ENCODE measurements at places on chromosomes 5 and 9.
A peak's percentile ranks its signal among the peaks of the same experiment; 100 is the strongest.

GRCh38 chr9:136092741-136093140 is 2.3 kb downstream of the NACC2 start:
- DNase-seq: no peak

- DNase-seq: no peak
Observed at GRCh38 chr5:18281947-18282581, 647.8 kb downstream of the TAF11L14 start.

DNA sequence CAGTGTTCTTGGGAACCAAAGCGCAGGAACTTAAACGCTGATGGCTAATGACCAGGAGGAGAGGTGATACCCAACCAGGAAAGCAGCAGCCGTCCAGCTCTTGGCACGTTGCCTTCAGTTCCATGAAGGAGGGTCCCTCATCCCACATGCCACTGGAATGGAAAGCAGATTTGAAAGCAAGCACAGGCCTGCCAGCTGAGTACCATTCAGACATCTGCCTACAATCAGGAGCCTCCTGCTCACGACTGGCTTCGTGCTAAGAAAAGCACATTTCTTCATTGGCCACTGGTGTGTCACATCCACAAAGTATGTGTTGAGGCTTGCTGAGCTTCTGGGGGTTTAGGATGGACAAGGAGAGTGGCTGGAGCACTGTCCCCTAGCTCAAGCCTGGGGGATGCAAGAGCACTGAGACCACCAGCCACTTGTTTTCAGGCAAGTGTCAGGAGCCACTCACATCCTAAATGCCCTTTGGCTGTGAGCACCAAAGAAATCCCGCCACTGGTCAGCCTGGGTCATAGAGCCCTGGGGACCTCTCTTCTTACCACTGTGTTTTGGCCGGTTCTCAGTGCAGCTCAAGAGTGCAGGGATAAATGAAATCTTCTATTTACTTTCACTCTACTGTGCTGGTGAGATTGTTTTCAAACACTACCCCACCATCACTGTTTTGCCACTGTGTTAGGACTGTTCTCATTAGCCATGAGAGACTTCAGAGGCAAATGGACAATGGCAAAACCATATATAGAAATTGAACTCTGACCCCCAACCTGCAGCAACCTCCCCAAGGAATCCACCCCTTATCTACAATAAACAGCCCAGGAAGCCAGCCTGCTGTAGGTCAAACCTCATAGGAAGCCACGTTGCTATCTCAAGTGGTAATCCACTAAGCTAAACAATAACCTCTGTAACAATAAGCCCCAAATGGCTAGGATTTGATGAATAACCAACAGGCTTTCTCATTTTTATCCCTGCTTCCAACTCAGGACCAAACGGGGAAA is 58.3 kb downstream of the MTX3 start:
- peak; percentile 62 for DNase-seq

GRCh38 chr5:179154991-179155955 is 95.1 kb downstream of the ZNF354C start:
- DNase-seq: peak; percentile 48

- DNase-seq: no peak
Observed at GRCh38 chr9:110951805-110952539, 86.3 kb downstream of the LPAR1 start.

- DNase-seq: no peak
Observed at GRCh38 chr9:76087976-76088375, 197.5 kb downstream of the PCSK5 start.

DNA sequence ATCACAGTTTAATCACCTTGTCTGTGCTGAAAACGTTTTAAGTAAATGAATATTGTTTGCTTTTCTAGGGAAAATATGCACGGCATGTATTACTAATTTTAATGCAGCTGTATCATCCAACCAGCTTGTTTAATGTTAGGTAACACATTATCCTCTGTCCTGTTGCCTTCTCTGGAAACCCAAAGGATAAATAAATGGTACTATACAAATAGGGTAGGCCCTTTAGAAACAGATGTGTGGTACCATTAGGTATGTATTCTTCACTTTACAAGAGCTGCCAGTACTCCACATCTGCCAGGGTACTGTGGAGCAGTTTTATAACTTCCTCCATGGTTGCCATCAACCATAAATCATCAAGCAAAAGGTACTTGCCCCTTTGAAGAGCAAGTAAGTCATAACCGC is 42.9 kb downstream of the FAF2 start:
- no peak for DNase-seq

DNA sequence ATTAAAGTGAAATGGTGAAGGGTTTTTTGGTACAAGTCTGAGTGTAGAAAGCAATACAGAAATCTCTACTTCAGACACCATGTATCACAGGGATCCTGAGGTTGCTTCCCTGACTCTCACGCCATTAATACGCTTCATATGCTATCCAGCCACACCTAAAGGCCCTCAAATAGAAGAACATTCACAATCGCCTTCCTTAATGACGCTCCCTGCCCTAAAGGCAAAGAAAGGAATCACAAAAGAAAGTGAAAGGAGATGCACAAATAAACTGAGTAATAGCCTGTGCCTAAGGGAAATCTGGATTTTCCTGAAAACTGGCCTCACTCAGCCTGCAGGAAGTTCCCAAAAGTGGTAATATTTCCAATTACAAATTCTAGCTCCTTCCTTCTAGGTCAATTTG is 1002.7 kb upstream of the DMAC1 start:
- DNase-seq: no peak

DNA sequence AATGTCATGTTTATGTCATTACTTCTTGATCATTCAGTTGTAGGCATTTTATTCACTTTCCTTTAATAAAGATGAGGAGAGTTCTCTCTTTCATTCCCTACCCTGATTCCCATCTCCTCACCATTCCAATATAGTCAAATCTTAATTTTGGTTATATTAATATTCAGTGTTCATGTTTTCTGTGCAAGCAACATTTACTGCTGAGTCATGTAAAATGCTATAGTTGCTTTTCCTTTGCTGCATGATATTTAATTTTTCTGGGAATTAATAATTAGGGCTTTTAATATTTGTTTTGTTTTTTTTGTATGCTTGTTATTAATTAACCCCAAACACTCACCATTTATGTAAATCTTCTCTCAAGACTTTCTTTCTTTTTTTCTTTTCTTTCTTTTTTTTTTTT is 18.5 kb downstream of the POU4F3 start:
- no peak for DNase-seq

- DNase-seq: no peak
Observed at GRCh38 chr9:6152788-6153187, 62.8 kb upstream of the IL33 start.

GRCh38 chr9:121271368-121272341 is 3.7 kb downstream of the GSN start:
- peak; percentile 73 for DNase-seq

DNA sequence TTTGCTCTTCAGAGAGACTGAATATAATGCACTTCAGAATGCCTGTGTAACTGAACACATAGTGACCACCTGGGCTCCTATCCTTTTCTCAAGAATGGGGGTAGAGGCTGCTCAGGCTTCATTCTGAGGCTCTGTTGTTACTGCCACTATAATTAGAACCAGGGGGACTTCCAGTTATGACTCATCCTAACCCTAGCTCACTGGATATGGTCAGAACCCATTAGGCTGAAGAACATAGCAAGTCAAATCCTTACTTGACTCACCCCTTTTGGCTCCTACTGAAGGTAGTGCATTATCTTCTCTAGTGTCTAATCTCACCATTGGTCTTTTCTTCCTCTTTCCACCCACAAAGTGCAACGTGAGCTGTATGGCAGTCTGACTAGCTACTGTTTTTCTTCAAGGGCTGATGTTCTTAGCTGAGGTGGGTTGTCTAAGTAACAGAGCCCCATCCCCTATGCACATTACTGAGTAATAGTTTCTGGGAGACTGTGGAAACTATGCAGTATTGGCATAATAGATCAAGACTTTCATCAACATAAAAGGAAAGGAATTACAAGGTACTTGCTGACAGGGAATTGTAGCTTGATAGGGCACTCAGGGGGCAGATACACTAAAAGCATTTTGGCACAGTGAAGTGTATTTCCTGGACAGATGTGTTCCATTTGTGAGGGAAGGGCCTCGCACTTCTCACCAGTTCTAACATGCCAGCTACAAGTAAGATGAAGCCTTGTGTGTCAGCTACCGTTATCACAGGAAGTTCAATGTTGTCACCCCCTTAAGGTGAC is 431.0 kb upstream of the MEF2C start:
- no peak for DNase-seq

GRCh38 chr9:81976351-81976750 is 12.2 kb upstream of the SPATA31D1 start:
- no peak for DNase-seq

DNA sequence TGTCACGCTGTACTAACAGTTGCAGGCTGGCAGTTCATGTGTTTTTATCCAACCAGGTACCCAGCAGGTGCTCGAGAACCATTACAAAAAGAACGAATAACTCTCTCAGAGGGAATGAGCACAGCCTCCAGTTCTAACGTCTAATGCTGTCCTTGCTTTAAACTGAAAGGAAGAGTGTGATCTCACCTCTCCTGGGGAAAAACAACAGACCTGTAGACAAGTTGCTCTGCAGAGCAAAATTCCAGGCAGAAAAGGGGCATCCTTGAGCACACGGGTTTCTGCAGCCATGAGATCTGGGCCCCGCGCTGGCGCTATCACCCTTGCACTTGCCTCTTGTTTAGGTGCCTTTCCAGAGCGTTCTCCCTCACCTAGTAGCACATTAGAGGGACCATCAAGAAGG is 92.5 kb upstream of the DNAH5 start:
- no peak for DNase-seq

DNA sequence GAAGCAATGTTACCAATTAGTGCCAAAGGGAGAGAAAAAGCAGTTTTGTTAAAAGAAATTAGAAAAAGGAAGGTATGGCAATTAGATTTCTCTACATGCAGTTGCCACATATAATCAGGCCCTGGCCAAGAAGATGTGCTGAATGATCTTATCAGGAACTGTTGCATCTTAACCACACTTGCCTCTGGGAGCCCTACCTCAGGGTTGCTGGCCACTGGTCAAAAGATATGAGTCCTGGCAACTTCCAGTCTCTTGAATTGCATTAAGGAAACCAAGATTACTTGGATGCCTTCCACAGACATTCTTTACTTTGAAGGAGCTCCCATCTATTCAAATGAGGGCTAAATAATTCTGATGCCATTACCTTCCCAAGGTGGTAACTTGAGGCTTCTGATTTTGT is 60.4 kb downstream of the TNC start:
- no peak for DNase-seq

GRCh38 chr9:94808926-94809700 is 82.6 kb downstream of the AOPEP start:
- no peak for DNase-seq

GRCh38 chr5:168260353-168261226 is 30.9 kb upstream of the WWC1 start:
- no peak for DNase-seq

DNA sequence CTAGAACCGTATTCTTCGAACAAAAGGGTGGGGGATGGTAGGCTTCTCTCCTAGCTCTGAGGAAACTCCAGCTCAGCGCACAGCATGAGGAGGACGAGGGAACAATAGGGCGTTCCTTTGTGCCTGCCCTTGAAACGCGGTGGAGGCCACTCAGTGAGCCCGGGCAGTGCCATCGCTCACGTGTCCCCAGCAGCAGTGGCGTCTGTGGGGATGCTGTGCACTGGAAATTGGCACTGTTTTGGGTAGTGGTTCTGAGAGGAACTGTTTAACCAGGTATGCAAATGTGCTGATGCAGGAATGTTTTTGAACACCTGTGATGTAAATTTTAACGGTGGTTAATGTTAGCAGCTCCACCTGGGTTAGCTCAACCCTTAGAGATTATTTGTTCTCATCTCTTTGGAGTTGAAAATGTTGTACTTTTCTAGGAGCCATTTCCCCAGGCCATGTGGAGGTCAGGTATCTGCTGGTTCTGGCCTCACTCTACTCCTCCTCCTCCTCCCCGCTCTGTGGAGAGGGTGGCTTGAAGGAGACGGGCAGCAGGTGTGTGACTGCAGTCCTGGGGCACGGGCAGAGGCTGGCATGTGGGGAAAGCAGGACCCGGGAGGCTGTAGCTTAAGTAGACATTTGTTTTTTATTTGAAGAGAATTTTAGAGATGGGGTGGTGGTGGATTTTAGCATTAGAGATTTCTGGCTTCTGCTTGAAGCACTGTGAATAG is 48.3 kb downstream of the EHMT1 start:
- no peak for DNase-seq

- no peak for DNase-seq
Observed at GRCh38 chr5:52638732-52639131, 149.0 kb upstream of the ITGA1 start.

DNA sequence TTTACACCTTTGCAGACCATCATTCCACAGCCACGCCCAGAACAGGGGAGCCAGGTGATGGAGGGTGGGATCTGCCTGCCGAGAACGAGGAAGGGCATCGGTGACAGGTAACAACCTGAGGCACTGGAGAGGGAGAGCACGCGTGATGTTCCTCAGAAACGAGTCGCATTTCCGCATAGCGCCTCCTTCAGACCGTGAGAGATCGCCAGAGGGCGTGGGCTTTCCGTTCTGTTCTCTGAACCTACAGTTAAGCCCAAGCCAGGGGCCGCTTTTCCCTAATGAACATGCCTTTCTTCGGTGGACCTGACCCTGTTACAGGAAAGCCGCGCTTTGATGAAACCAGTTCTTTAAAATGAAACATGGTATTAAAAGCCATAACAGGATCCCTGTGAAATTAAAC is 17.1 kb upstream of the ADAMTS2 start:
- DNase-seq: no peak

DNA sequence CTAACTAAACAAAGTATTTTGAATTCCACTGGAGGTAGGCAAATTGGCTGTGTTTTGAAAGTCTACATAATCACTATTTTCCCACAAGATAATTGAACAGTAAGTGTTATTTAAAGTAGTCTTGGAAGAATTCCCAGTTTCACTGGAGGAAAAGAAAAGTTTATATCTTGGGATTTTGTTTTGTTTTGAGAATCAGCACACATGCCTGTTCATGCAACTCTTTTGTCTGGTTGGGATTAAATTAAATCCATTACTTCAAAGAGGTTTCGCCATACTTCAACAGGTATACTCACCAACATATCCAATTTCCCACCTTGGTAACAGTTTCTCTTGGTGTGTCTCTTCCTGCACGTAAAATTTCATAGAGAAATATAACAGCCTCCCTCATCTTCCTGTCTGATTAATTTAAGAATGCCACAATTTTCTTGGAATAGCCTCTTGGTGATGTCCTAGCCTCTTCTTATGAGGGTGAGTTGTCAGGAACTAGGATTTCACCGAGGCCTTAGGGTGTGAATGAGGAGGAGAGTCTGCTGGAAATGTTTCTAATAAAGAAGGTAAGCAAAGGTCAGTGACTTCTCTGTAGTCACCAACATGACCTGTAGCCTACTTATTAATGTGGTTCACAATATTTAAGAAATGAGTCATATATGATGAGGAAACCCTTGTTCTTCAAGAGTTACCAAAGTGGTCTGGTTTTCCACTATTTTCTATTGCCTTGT is 48.1 kb downstream of the ITGA2 start:
- no peak for DNase-seq

DNA sequence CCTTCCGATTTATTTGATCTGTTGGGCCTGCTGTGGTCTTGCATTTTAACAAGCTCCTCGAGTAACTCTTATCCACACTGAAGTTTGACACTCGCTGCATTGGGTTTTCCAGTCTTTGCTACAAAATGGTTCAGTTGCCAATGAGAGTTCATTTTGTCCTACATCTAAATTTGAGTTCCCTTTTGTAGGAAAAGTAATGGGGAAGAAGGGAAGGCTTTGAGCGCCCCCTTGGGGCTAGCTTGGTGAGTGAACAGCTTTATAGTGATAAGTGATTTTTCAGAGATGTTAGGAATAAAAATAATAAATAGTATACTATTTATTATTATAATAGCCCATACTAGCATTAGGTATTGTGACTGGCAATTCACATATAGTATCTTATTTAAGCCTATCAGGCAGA is 89.9 kb upstream of the GNAQ start:
- peak; percentile 82 for DNase-seq

- DNase-seq: no peak
Observed at GRCh38 chr9:129746092-129746777, 6.6 kb downstream of the PTGES start.

- no peak for DNase-seq
Observed at GRCh38 chr5:32712481-32713360, 1.6 kb downstream of the NPR3 start.

Measured in sciatic nerve (tissue), 2 donors.